ENCODE measurements at places on chromosomes 1 and 21.

DNA sequence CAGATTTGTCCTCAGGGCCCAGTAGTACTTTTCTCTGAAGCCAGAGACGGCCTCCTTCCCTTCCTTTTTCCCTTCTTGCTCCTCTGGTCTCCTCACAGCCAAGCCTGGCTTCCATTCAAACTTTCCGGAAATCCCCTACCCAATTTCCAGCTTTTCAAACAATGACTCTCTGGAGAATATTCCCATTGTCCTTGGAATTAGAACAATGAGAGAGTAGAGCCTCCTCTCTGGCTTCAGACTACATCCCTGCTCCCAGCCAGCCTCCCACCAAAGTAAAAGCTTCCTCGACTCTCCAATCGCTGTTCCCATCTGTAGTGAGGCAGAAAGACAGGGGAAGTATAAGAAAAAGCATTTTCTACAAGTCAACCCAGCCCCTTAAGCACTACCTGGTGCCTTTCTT, 77.7 kb upstream of the SOX13 start:
- DNase-seq, result no peak

GRCh38 chr1:78298349-78298748, 192.4 kb upstream of the PTGFR start:
- DNase-seq, result no peak

GRCh38 chr1:234139966-234140365, 233.3 kb upstream of the COA6 start:
- DNase-seq, result no peak

DNA sequence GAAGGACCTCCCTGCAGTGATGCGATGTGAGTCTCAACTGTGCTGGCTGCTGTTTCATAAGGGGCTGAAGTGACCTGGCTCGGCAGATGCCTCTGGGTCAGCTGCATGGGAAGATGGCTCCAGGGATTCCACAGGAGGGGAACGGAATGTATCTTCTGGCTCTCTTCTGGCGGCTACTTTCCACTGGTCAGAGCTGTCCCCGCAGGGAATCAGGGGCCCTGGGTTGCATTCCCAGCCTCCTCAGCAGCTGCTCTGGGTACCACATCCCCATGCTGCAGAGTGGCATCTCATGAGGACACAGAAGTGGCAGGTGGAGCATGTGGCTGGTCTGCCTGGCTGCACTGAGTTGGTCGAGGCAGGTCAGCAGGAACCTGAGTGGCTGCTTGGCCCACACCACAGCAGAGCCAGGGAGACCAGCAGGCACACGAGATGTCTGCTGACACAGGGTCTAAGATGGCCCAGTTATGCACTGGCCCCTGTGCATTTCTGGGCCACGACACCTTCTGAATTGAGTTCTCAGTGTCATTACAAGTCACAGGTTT, 42.8 kb downstream of the POFUT2 start:
- no peak for DNase-seq

- no peak for DNase-seq
Observed at GRCh38 chr1:201551877-201552731, 13.2 kb downstream of the NAV1 start.

- DNase-seq, result no peak
Observed at GRCh38 chr1:181099152-181100014, 10.9 kb downstream of the IER5 start.

Measured in NCI-H748 treated with DMSO at 0.1 percent for 48 hours (cell line).